ENCODE measurements at places on chromosomes 11 and 22.
A peak's percentile ranks its signal among the peaks of the same experiment; 100 is the strongest.

GRCh38 chr11:63427971-63428508, 58.5 kb downstream of the SLC22A9 start:
- ATAC-seq: no peak

DNA sequence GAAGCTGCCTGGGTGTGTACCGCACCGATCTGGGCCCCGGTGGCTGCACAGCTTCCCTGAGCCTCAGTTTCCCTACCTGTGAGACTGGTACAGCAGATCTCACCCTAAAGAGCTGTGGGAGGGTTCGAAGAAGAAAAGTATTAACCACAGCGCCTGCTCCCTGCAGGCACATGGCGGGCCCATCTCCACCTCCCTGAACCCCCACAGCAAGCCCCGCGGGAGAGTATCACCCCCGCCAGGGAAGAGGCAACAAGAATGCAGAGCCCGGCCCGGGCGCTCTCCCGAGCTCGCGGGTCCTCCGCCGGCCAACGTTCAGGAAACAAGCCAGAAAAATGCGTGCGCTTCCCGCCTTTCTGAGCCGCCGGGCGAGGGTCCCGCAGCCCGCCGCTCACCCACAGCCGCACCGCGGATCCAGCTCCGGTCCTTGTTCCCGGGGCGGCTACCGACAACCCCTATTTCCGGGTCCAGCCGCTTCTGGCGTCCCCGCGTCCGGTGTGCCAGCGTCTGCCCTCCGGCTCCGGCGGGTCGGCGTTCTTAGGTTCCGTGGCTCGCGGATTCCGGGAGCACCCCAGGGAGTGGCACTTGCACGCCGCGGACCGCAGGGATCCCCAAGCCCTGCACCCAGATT, at the start of gene TOP3B:
Gene TOP3B (minus strand): TSS at position 450 of the 628 bp plus-strand sequence. CDS start 7,078 bp downstream, outside the sequence.
- peak; percentile 95 for ATAC-seq

GRCh38 chr11:72642884-72643522, 31.2 kb downstream of the PDE2A start:
- peak; percentile 76 for ATAC-seq

DNA sequence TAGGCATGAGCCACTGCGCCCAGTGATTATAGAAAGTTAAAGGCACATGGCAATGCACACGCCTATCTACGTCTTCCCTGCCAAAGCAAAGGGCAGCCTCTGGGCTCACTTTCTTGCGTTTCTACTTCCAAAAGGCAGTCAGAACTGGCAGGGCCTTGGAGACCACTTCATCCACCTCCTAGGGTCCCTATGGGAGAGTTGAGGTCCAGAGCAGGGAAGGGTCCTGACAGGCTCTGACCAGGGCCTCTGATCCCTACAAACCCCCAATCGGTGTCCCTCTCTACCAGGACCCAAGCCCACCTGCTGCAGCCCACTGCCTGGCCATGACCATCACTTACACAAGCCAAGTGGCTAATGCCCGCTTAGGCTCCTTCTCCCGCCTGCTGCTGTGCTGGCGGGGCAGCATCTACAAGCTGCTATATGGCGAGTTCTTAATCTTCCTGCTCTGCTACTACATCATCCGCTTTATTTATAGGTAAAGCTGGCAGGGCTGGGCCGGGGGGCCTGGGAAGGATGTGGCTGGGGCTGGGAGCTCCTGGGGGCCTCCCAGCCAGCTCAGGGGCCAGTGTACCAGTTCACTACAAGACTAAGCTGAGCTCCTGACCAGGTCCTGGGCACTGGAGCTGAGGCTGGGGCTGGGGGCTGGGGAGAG, 1.5 kb downstream of the BEST1 start:
- no peak for ATAC-seq

- peak; percentile 31 for ATAC-seq
These were observed 2.0 kb downstream of the PDGFB start for GRCh38 chr22:39242595-39243438.

DNA sequence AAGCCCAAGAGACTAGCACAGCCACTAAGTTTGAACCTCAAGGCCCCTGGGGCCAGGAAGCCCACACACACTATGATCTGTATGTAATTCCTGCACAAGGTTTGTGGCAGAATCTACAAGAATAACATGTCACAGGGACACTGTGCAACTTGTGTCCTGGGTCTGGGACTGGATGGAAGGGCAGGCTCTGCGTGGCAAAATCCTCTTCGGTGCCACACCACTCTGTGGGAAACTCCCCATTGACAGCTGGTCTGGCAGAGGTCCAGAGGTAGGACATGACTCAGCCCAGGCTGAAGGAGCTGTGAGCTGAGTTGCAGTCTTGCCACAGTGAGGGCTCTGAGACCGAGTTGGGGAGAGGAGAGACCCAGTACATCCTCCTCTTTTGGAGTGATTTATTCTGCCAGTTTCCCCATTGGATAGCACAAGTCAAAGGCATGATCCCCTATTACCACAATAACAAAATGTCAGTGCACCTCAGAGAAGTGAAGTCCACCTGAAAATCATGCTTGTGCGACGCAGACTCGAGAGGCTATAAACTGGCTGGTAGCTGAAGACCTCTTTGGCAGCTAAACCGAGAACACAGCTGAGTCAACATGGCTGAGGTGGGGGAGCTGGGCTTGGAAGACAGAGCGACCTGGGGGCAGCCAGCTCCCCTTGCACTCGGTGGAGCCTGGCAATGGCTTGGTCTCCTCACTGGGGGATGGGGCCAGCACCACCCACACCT, 23.3 kb upstream of the SERPIND1 start:
- peak; percentile 75 for ATAC-seq

- no peak for ATAC-seq
These were observed 68.5 kb upstream of the SLC35C1 start for GRCh38 chr11:45736424-45736823.

DNA sequence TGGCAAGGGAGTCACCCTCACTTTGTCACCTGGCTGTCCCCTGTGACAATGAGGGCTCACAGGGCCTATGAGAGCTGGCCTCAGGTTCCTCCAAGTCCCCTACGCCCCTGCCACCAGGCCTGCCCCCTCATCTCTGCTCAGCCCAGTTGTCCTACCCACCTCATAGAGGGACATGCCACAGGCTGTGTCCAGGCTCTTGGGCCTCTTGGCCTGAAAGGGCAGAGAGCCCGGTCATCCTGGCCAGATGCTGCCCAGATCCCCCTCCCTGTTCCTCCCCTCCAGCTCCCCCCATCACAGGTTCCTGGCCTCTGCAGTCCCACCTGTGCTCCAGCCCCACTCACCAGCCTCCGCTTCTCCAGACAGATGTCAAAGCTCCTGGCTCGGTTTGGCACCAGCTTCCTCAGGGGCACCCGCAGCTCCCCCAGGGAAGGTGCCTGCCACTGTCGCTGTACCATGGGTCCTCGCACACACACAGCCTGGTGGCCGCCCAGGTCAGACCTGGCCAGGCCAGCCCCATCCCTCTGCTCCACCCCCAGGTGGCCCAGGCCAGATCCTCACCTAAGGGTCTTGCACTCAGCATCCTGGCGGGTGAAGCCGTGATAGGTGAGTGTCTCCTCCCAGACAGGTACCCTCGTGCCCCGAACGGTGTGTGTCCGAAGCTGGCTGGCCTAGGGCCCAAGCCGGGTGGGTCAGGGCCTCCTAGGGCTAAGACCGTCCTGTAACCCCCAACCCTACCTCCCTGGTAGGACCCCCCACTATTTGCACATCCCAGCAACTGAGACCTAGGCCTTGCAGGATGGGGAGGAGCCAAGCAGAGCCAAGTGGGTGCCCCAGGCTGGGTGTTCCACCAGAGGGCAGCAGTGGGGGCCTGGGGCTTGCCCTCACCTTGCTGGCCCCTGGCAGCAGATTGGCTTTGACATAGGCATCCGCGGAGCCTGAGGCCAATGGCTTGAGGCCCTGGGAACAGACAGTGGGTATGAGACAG, 8.3 kb downstream of the NDUFV1 start:
- peak; percentile 16 for ATAC-seq

DNA sequence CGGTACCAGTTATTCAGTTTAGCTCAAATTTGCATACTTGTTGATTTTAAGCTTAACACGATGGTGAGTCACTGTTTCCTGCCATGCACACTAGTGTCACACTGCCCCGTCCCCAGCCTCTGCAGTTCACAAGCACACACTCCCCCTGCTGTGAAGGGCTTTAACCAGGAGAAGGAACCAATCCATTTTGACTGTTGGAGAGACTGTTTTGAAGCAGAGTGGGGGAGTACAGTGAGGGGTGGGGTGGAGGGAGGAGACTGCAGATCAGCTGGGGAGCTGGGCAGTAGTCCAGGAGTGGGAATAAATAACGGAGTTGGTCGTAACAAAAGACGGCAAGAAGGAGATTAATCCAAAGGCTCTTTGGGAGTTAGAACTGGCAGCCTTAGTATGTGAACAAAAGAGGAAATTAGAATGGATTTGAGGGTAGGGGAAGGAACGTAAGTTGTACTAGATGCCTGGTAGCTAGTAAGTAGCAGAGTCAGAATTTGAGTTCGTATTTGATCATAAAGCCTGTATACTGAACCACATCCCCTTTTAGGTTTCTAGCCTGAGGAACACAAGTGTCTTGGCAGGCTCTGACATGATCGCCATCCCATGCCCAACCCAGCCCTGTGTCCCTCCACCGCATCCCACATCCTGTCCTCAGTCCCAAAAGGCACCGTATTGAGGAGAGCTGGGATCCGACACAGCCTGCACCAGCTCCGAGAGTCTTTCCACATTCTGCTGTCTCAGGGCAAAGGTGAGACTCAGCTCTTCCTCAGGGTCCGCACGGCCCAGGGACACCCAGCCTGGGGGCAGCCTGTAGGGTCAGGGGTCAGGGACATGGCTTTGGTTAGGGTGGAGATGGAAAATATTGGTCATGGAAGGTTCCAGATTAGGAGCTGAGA, 862 bp downstream of the TPP1 start:
- peak; percentile 70 for ATAC-seq

GRCh38 chr22:44452531-44453420, 45.3 kb downstream of the RTL6 start:
- ATAC-seq: no peak

GRCh38 chr11:60831143-60831500, 10.8 kb upstream of the CCDC86 start:
- ATAC-seq: peak; percentile 83

DNA sequence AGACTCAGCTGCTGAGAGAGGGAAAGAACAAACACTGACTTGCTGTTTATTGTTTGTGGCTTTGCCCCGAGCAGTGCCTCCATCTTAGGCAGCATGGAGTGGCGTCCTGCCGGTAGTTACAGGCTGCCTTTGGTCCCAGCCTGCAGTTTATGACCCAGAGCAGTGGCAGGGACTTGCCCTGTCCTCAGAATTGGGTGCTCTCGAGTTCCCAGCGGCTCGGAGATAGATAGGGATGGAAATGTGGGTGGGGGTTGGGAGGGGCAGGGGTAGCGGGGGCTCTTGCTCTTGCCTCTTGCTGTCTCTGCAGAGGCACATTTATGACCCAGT, 3.1 kb downstream of the ALX4 start:
- no peak for ATAC-seq

DNA sequence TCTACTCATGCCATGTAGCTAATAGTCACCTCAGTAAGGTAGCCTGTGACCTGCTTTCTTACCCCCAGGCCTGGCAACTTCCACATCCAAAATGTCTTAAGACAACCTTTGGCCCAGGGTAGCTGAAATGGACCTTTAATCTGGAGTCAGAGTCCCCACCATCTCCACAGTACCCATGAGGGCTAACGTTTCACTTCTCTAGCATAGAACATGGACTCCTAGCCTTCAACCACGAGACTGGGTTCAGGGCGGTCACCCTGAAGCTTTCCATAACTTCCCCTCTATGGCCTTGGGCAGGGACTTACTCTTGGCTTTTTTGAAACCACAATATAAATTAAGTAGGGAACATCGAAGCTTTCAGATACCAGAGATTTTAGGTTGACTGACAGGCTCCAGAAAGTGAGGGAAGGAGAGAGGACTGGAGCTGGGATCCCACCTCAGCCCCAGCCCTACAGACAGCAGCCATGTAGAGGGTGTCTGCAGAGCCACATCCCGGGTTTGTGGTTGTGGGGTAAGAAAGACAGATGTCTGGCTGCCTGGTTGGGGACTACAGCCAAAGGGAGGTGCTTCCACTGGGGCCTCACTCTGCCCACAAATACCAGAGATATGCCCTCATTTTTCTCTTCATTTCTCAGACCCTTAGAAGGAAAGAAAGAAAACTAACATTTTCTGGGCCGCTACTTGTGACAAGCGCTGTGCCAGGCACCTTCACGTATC, 2.6 kb downstream of the TBC1D10A start:
- no peak for ATAC-seq

GRCh38 chr11:132035766-132036165, 665.4 kb downstream of the NTM start:
- no peak for ATAC-seq

DNA sequence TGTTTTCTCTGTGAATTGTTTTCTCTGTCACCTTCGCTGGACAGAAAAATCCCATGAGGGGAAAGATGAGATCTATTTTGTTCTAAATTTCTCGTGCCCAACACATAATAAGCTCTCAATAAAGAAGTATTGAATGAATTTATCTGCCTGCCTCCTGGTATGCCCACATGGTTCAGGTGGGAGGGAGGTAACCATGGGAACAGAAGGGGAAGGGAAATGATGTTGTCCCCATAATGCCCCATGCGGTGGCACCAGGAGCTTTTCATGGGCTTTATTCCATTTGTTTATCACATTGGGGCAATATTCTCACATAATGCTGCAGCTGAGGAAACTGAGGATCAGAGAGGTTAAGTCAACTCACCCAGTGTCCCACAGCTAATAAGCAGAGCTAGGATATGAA, 8.7 kb downstream of the USH1C start:
- ATAC-seq: no peak

GRCh38 chr11:45322891-45323600, 36.9 kb upstream of the SYT13 start:
- no peak for ATAC-seq

GRCh38 chr22:49779853-49780697, 47.6 kb downstream of the BRD1 start:
- ATAC-seq: no peak

- ATAC-seq: no peak
These were observed 94.5 kb downstream of the ZC3H12C start for GRCh38 chr11:110187731-110188130.

DNA sequence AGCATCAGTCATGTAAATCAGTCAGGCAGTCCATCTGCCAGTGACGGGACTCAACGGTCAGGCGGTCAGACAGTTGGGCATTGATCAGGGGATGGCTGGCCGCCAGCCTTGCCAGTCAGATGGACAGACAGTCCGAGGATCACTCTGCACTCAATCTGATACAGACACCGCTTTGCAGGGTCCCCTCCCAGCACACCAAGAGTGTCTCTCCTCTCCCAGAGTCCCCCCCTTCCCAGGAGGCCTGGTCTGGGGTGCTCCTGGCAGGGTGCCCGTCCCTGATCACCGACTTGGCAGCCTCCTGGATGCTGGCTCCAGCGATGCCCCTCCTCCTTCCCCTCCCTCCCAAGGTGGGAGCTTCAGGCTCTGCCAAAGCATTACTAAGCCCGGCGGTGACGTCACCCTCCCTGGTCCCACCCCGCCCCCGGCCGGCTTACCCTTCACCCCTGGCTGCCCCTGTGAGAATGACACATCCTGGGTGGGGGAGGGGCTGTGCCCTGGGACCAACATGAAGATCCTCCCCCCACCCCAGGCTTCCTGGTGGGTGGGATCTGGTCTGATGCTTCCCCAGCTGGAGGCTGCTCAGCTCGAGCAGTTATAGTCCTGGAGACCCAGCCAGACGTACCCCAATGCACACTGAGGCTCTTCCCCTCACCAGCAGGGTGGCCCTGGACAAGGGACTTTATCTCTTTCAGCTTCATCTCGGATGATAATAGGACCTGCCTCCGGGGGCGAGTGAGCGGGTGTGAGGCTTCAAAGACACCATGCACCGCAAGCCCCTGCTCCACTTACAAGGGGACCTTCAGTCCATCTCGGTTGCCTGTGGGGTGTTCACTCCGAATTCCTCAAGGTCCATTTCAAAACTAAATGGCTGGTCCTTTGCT, 69.2 kb downstream of the CD82 start:
- ATAC-seq: no peak
